Naive thymus-derived CD8-positive, alpha-beta T cell (primary cell): ENCODE measurements at places on chromosomes 7 and 10. TPM values are rescaled to one million over a fixed set of nuclear protein-coding genes. Genes with fewer than 3 reads are reported as not detected.

- no peaks in the 10 kb centered on the region for H3K4me1 ChIP-seq
- DNase-seq: no peak
- H3K4me3 ChIP-seq: no peak overlapping the region
- H3K36me3 ChIP-seq: peaks cover 12% of the 10 kb centered on the region
- H3K27ac ChIP-seq: no peak overlapping the region
Observed at GRCh38 chr10:118012952-118013525, 33.7 kb downstream of the RAB11FIP2 start.

GRCh38 chr7:34107276-34107675 lies 201.9 kb downstream of the BMPER start:
- H3K4me3 ChIP-seq: no peak overlapping the region
- no peak for DNase-seq
- H3K4me1 ChIP-seq: no peaks in the 10 kb centered on the region
- no peaks in the 10 kb centered on the region for H3K36me3 ChIP-seq

DNA sequence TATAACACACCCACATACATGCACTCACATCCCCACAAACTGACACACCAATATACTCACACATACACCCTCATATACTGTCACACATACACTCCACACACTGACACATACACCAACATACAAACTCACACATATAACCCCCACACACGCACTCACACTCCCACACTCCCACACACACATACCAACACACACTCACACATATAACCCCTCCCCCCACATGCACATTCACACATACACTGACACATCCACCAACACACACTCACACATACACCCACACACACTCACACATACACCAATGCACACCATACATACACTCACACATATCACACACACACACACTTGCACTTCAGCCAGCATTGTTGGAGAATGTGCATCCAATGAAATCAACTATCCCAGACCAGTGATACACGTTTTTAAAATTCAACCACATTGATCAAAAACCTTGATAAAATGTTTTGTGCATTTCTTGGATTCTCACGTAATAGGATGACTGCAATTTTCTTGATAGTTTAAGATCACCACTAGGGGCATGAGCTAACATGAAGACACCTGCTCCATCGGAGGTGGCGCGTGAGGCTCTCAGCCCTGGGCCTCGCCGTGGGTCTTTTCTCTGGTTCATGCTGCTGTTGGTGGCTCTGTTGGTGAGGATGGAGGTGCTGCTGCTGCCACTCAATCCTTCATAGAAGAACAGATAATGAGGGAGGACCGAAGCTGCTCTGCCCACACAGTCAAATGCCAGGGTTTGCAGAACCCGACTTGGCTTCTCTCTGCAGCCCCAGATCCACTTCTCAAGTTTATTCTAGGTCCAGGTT lies 32.1 kb upstream of the CHST15 start:
- H3K27ac ChIP-seq: no peak overlapping the region
- no peak overlapping the region for H3K4me3 ChIP-seq
- H3K4me1 ChIP-seq: peaks cover 2% of the 10 kb centered on the region

- peak overlapping the region; percentile 77 for H3K27ac ChIP-seq
- no peak for DNase-seq
- peak overlapping the region; percentile 98 for H3K4me3 ChIP-seq
- peaks cover 61% of the 10 kb centered on the region for H3K4me1 ChIP-seq
Observed at GRCh38 chr10:102650655-102651454, 6.6 kb downstream of the TRIM8 start.

DNA sequence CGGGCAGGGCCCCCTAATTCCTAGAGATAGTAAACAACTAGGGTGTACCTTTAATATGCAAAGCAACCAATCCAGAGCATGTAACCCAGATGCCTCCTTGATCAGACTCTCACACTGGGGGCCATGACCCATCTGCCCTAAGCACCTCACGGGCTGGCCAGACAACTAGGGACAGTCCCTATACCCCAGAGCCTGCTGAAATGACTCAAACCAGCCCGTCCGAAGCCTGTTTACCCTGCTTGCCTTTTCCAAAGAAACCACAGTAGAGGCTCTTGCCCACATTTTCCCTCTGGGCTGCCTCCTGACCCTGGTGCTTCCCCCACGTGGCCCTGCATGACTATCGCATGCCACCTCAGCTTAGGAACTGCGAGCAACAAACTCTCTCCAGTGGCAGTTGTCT lies 46.2 kb downstream of the RGS10 start:
- H3K4me1 ChIP-seq: peaks cover 52% of the 10 kb centered on the region
- no peaks in the 10 kb centered on the region for H3K36me3 ChIP-seq
- peak overlapping the region; percentile 99 for H3K27ac ChIP-seq
- no peak for DNase-seq

DNA sequence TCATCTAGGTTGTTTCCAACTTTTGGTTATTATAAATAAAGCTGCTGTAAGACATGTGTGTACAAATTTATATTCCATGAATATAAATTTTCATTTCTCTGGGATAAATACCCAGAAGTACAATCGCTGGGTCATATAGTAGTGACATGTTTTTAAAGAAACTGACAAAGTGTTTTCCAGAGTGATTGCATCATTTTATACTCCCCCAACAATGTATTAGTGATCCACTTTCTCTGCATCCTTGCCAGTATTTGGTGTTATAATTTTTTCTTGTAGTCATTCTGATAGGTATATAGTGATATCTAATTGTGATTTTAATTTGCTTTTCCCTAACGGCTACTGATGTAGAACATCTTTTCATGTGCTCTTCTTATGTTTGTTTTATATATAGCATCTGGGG lies 27.0 kb upstream of the ARHGAP21 start:
- no peaks in the 10 kb centered on the region for H3K36me3 ChIP-seq
- H3K27me3 ChIP-seq: no peaks in the 10 kb centered on the region
- no peak for DNase-seq
- no peaks in the 10 kb centered on the region for H3K4me1 ChIP-seq
- H3K27ac ChIP-seq: no peak overlapping the region

- no peak overlapping the region for H3K27ac ChIP-seq
- no peaks in the 10 kb centered on the region for H3K36me3 ChIP-seq
- DNase-seq: no peak
- H3K4me1 ChIP-seq: no peaks in the 10 kb centered on the region
- H3K4me3 ChIP-seq: no peak overlapping the region
Observed at GRCh38 chr10:104142081-104142480, 20.1 kb downstream of the SFR1 start.

DNA sequence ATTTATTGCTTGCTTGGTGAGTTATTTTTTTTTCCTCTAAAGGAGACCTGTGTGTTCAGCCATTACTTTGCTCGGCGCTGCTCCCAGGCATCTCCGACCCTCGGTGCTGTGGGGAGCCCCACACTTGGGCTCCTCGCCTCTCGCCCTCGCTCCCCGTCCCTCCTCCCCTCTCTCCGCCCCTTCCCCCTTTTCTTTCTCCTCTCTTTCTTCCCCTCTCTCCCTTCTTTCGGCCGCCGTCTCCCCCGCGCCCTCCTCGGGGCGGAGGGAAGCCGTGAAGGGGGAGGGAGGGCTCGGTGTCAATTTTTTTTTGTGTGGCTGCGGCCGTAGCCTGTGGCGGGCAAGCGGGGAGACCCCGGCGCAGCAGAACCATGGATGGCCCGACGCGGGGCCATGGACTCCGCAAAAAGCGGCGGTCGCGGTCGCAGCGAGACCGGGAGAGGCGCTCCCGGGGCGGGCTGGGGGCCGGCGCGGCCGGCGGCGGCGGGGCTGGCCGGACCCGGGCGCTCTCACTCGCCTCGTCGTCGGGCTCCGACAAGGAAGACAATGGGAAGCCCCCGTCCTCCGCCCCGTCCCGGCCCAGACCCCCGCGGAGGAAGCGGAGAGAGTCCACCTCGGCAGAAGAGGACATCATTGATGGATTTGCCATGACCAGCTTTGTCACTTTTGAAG lies 1.1 kb downstream of the AUTS2 start:
- no peak for DNase-seq
- no peak overlapping the region for H3K27ac ChIP-seq
- H3K4me3 ChIP-seq: peak overlapping the region; percentile 82

DNA sequence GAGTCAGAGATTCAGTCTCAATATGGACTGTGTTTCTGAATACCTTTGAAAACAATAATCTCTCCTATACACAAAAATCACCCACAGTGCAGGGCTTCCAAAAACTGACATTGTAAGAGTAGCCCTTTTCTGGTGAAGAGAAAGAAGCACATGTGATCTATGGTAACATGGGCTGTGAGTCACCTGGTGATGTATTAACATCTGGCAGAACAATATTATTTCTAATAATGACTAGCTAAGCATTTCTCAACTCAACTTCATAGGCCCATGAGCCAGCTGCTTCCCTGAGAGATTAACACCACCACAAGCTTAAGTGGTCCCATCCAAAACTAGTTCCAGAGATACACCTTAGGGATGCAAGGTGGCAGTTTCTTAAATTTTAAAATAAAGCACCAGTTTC lies 331.0 kb upstream of the NRP1 start:
- no peak overlapping the region for H3K27ac ChIP-seq
- DNase-seq: no peak
- H3K27me3 ChIP-seq: peaks cover 7% of the 10 kb centered on the region
- peaks cover 21% of the 10 kb centered on the region for H3K4me1 ChIP-seq
- no peaks in the 10 kb centered on the region for H3K36me3 ChIP-seq

DNA sequence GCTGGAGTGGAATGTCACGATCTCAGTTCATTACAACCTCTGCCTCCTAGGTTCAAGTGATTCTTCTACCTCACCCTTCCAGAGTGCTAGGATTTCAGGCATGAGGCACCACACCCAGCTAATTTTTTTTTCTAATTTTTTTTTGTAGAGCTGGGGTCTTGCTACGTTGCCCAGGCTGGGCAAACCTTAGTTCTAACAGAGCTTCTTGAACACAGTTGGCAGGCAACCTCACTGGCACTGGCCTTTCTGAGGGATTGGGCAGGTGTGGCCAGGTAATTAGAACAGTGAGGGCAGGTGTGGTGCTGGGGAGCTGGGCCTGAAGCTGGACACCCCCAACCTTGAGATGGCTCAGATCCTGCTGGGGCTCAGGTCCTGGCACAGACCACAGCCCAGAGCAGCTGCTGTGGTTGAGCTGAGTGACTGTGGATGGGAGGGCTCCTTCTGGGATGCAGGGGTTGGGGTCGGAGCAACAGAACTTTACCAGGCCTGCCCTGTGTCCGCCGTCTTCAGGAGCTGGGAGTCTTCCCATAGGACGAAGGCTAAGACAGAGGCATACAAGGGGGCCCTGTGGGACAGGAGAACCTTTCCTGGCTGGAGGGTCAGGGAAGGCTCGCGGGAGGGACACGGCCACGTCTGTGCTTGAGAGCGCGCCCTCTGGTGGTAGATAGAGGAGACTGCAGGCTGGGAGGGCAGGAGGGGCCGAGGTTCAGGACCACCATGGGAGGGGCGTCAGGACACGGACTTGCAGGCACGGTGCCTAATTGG lies 48.2 kb downstream of the COL26A1 start:
- no peaks in the 10 kb centered on the region for H3K36me3 ChIP-seq
- H3K4me3 ChIP-seq: peak overlapping the region; percentile 40
- peaks cover 15% of the 10 kb centered on the region for H3K4me1 ChIP-seq
- DNase-seq: peak; percentile 54
- peaks cover 6% of the 10 kb centered on the region for H3K27me3 ChIP-seq

DNA sequence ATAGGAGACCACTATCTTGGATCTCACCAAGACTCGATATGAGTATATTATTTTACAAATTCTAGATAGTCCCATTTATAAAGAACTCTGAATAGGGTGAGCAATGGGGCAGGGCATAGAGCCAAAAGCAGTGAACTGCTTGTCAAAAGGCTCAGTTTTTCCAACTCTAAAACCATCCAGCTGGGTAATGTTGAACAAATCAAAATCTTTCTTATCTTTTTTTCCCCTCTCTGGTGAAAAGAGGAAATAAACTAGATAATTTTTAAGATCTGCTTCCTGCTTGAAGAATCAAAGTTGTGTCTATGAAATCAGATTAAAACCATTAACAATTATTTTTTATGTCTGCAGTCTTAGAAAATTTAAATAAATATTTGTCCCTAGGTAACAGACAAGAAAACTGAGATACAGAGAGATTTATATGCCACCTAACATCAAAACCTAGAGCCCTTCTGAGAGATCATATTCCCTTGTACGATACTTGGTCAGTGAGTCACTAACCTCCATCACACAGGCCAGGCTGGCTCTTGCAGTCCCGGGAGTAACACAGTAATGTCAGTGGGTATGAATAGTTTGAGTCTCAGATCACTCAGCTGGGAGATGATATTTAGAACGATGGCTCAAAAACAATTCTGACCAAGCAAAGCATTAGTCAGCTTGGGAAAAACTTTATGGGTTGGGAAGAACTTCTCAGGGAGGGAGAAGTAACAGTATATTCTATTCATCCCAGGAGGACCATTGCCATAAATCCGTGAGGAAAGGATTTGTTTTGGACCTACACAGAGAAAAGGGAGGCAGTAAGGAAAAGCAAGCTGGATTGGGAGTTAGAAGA lies 178.8 kb downstream of the REEP3 start:
- H3K27me3 ChIP-seq: no peaks in the 10 kb centered on the region
- H3K27ac ChIP-seq: no peak overlapping the region
- H3K36me3 ChIP-seq: no peaks in the 10 kb centered on the region
- H3K4me3 ChIP-seq: no peak overlapping the region

DNA sequence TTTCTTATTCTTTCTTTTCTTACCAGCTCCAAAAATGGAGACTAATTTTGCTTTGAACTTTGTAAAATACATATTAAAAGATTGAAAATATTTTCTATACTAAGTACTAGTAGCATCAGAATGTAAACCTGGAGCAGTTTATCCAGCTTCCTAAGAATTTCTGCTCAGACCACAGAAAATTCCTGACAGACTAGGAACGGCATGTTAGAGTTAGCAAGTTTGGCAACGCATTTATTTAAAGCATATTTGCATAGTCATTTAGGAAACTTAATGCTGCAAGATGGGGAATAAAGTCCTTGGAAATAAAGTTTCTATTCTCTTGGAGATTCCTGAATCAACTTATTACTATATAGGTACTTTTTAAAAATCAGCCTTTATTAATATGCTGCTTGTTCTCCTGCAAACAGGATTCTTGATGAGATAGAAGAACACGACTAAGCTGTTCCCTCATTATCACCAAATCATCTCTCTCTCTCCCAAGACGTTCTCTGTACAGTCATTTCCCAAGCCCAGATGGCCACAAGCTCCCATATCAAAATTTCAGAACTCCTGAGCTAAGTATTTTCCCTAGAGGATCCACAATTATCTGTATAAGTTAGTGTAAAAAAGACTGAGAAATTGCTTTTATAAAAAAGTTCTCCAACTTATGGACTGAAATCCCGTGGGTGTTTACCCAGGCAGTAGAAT lies 305.8 kb upstream of the NEBL start:
- H3K4me3 ChIP-seq: no peak overlapping the region
- H3K27ac ChIP-seq: no peak overlapping the region
- peaks cover 8% of the 10 kb centered on the region for H3K27me3 ChIP-seq
- H3K36me3 ChIP-seq: peaks cover 6% of the 10 kb centered on the region
- no peak for DNase-seq
- H3K4me1 ChIP-seq: no peaks in the 10 kb centered on the region

Gene MYH16
- not detected for total RNA-seq

Gene TAS2R4
- total RNA-seq: 3.4 TPM

Gene C10orf105
- total RNA-seq: 0.21 TPM

Gene CHST3
- total RNA-seq: not detected

Gene FGF8
- not detected for total RNA-seq

Gene PLAC9
- total RNA-seq: not detected
